Activated naive CD8-positive, alpha-beta T cell treated with anti-CD3 and anti-CD28 coated beads, Interleukin-2, amount 10 ng/mL, durations not matched to agents 7 days and 5 days (primary cell): ENCODE measurements at places on chromosomes 7 and 10. TPM values are rescaled to one million over a fixed set of nuclear protein-coding genes. Genes with fewer than 3 reads are reported as not detected.

The INA gene
- not detected for total RNA-seq

The ICA1 gene
- total RNA-seq, result 0.91 TPM

The MSMB gene
- not detected for total RNA-seq

The LRRC4 gene
- total RNA-seq, result 0.11 TPM

DNA sequence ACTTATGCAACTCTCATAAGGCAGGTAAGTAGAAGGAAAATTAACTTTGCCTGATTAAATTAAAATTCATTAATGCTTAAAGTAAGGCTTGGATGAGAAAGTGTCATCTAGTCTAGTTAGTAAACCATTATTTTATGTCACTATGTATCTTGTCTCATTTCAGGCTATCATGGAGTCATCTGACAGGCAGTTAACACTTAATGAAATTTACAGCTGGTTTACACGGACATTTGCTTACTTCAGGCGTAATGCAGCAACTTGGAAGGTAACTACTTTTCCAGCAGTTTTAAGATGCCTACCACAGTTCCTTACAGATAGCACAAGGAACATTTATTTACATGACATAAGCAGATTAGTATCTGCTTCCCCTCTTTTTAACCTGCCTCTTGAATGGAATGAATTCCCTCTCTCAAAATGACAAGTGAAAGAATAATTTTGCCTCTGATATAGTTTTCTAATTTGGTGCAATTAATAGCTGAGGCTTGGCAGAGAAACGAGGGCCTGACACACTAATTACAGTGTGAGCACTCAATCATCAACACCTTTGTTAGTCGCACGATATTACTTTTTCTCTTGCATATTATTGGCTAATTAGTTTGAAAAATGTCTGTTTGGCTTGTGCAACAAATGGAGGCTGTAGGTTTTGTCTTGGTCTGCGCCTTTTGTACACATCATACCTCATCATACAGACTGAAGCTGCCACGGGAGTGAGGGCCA, 245.0 kb downstream of the FOXP2 start:
- H3K27ac ChIP-seq, result no peak overlapping the region
- DNase-seq, result no peak
- H3K4me1 ChIP-seq, result no peaks in the 10 kb centered on the region
- H3K27me3 ChIP-seq, result no peaks in the 10 kb centered on the region
- no peak overlapping the region for H3K4me3 ChIP-seq
- no peaks in the 10 kb centered on the region for H3K36me3 ChIP-seq

DNA sequence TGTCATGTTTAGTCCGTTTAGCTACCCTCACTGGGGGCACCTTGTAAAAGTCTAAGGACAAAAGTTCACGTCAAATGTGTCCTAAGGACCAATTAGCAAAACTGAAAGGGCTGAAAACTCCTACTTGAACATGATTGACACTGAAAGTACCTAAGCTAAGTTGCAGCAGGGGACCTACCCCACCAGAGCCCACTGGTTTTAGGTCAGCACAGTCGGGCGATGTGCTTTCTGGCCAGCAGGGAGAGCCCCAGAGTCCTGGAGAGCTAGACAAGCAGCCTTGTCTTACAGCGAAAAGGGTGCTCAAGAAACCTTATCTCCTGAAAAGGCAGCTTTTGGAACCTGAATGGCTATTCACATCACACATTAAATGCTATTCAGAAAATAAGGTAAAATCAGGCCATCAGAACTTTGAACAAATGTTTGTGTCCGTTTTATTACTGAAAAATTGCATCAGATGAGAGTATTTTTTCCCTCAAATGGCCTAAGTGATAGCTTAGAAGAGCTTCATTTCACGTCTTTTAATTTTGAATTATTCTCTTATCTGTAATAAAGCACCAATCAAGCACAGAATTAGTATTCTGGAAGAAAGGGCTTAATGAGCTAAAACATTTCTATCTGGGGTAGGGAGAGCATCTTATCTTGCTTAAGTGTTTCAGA, 52.2 kb upstream of the MKI67 start:
- peaks cover 32% of the 10 kb centered on the region for H3K4me1 ChIP-seq
- H3K4me3 ChIP-seq, result no peak overlapping the region
- DNase-seq, result peak; percentile 57
- H3K27ac ChIP-seq, result no peak overlapping the region
- no peaks in the 10 kb centered on the region for H3K27me3 ChIP-seq

DNA sequence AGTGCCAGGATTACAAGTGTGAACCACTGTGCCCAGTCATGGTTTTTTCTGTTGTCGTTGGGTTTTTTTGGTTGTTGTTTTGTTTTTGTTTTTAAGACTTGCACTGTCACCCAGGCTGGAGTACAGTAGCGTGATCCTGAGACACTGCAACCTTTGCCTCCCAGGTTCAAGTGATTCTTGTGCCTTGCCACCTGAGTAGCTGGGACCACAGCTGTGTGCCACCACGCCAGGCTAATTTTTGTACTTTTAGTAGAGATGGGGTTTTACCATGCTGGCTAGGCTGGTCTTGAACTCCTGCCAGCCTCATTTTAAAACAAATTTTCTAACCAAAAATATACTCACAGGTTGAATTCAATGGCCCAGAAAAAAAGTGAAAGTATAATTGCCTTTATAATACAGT, 174.1 kb downstream of the AHR start:
- H3K4me3 ChIP-seq, result no peak overlapping the region
- peaks cover 2% of the 10 kb centered on the region for H3K36me3 ChIP-seq
- H3K4me1 ChIP-seq, result no peaks in the 10 kb centered on the region
- peaks cover 4% of the 10 kb centered on the region for H3K27me3 ChIP-seq
- no peak overlapping the region for H3K27ac ChIP-seq
- DNase-seq, result no peak

DNA sequence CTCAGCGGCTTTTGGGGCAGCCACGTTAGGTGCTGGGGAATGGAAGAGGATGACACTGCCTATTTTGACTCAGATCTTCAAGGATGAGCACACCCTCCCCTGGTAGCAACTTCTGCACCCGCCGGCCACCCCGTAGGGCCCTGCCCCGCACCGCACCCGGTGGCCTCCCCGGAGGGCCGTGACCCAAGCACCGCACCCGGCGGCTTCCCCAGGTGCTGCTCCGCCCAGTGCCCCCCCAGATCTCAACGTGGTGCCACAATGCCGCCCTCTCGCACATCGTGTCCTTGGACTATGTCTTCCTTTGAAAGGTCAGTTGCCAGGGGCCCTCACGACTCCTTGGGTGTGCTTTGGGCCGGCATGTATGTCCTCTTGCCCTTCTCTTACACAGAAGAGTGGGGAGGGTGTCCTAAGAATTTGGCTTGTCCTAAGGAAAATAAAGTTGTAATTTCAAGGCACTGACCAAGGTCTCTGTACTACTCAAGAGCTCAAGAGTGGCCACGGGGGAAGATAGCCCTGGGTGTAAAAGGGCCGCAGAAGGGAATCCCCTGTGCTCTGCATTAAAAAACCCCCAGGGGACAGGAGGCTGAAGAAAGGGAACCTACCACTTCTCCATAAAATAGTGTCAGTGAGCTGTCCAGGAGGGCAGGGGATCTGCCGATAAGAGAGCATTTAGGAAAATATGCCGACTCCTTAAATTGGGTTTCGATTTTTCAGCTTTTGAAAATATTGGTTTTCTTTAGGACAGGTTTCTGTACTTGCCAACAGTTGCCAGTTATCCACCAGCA, 1.6 kb upstream of the LANCL2 start:
- H3K36me3 ChIP-seq, result peaks cover 4% of the 10 kb centered on the region
- peaks cover 2% of the 10 kb centered on the region for H3K27me3 ChIP-seq
- no peak overlapping the region for H3K4me3 ChIP-seq
- no peak for DNase-seq
- H3K4me1 ChIP-seq, result peaks cover 22% of the 10 kb centered on the region
- no peak overlapping the region for H3K27ac ChIP-seq

GRCh38 chr10:102620591-102621442, 23.5 kb upstream of the TRIM8 start:
- H3K27ac ChIP-seq, result no peak overlapping the region
- no peak overlapping the region for H3K4me3 ChIP-seq
- DNase-seq, result no peak
- H3K4me1 ChIP-seq, result peaks cover 18% of the 10 kb centered on the region
- no peaks in the 10 kb centered on the region for H3K27me3 ChIP-seq

- peak overlapping the region; percentile 13 for H3K27ac ChIP-seq
- H3K36me3 ChIP-seq, result no peaks in the 10 kb centered on the region
- no peak for DNase-seq
- H3K4me1 ChIP-seq, result no peaks in the 10 kb centered on the region
- no peak overlapping the region for H3K4me3 ChIP-seq
Measured at GRCh38 chr10:98254234-98254974, 13.6 kb downstream of the LOXL4 start.
